ENCODE measurements at places on chromosomes 12 and 14. TPM values are rescaled to one million over a fixed set of nuclear protein-coding genes. Genes with fewer than 3 reads are reported as not detected.

KERA gene
- total RNA-seq: not detected

AMIGO2 gene
- 19.7 TPM for total RNA-seq

RERG gene
- total RNA-seq: 98.8 TPM

OTX2 gene
- total RNA-seq: not detected

DHRS2 gene
- total RNA-seq: not detected

CCND2 gene
- 101 TPM for total RNA-seq

OR9K2 gene
- total RNA-seq: not detected

RFX4 gene
- total RNA-seq: not detected

PRKAB1 gene
- total RNA-seq: 19.0 TPM

AP4S1 gene
- total RNA-seq: 11.2 TPM
